ENCODE measurements at places on chromosomes 1 and 21.

GRCh38 chr1:90512441-90512840, 204.7 kb downstream of the BARHL2 start:
- no peak for DNase-seq

GRCh38 chr1:233060461-233060994, 110.1 kb downstream of the NTPCR start:
- no peak for DNase-seq

GRCh38 chr1:180252638-180253536, 22.8 kb downstream of the LHX4 start:
- peak; percentile 78 for DNase-seq

- no peak for DNase-seq
Measured at GRCh38 chr1:99465176-99465900, 180.6 kb upstream of the PALMD start.

DNA sequence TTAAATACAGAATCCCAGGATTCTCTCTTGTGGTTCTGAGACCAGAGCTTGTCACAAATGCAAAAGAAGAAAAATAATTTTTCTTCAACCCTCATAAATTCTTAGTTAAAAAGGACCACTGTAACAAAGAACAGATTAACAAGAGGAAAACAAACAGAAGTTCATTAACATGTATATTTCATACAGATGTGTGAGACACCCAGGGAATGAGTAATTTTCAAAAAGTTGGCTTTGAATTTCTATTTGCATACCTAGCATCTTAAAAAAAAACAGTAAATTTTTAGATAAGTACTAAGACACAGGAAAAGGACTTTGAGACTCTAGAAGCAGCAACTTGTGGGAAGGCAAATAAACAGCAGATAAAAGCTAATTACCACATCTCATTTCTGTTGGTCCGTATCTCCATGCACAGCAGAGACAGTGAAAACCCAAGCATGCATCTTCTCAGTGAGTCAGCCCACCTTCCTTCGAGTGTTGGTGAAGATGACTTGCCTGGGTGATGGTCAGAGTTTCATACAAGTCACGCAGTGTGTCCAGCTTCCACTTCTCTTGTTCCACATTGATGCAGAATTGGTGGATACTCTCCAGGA, 399.9 kb upstream of the ADAMTS5 start:
- DNase-seq: no peak

DNA sequence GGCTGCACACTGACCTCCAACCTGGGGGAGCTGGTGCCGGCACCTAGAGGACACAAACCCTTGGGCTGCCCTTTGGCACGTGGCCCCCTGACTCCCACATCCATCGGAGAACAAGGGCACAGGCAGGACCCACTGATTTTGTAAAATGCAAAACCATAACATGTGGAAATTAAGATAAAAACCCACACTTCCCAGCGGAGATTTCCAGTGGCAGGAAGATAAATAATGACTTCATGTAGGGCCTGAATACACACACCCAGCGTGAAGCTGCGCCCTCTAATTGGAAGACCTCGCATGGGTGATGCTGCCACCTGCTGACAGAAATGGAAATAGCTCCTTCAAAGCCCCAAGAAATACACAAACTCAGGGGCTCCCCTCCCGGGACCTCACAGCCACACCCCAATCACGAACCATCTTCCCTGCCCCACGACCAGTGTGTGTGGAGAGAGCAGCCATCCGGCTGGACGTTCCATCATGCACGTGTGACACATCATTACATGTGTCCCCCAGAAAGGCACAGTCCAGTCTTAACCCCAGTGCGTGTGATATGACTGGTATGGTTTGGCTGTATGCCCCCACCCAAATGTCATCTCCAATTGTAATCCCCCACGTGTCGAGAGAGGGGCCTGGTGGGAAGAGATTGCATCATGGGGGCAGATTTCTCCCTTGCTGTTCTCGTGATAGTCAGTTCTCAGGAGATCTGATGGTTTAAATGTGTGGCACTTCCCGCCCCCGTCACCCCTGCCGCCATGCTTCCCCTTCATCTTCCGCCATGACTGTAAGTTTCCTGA, 5.7 kb upstream of the TPRG1L start:
- DNase-seq: peak; percentile 85

DNA sequence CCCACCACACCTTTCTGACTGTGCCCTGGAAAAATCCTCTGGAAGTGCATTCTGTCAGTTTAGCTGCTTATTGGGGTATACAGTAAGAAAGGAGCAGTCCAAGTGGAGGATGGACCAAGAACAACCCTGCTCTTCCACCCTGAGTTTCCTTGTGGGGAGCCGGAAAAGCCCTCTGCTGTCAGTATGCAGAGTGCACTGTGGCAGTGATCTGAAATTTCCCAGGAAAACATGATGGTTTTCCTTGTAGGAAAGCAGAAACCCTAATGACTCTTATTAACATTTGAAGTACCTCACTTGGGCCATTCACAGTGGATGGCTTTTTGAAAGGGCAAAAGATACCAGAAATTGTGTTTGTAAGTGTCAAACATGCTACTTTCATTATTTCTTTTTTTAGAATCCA, 20.5 kb downstream of the ELAVL4 start:
- DNase-seq: no peak

DNA sequence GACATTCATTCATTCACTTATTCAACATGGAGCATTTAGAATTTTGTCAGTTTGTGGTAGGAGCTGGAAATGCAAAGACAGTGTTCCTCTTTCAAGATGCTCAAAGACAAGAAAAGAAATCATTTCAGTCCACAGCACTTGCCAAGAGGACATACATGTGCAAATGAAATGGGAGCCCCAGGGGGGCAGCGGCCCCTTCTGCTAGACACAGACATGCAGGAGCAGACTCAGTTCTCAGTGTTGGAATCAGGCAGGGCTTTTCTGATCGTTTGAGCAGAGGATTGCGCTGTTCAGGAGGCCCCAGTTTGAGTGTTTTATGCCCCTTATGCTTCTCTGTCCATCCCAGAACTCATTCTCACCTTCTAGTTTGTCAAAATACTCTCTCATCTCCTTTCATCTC, 35.6 kb upstream of the VASH2 start:
- no peak for DNase-seq

DNA sequence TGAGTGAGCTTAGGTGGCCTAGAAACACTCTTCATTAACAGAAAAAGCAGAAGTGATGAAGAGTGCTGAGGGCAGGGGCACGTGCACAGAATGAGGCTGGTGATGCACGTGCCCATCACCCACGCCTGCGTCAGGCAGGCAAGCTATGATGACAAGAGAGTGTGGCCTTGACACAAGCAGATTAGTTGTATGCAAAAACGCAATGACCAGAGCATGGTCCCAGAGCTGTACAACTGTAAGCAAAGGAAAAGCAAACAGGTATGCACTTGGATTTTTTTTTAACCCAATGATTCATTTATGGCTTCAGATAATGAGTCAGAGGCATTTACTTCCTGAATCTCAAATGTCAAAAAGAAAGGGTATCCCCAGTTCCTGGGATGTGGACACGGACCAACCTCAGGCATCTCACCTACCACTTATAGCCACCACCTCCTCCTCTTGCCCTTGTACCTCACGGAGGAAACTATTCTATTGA, 9.1 kb upstream of the TMEM61 start:
- DNase-seq: no peak

- DNase-seq: no peak
Measured at GRCh38 chr1:215717677-215718426, 150.7 kb downstream of the KCTD3 start.
